ENCODE measurements at places on chromosomes 6 and 20. TPM values are rescaled to one million over a fixed set of nuclear protein-coding genes. Genes with fewer than 3 reads are reported as not detected.

Gene ACOT13
- 15.5 TPM for total RNA-seq

Gene ADGRB3
- total RNA-seq: not detected

Gene RIPPLY2
- not detected for total RNA-seq

Gene BPIFB4
- not detected for total RNA-seq

Gene SAMD3
- total RNA-seq: not detected

Gene LY6G6F
- total RNA-seq: not detected

Gene WFDC5
- not detected for total RNA-seq

Gene RAET1E
- 3.8 TPM for total RNA-seq

Gene FOXF2
- total RNA-seq: 21.7 TPM

Gene ZC2HC1B
- not detected for total RNA-seq

Gene TRIM40
- total RNA-seq: not detected

Gene FOXA2
- total RNA-seq: 17.8 TPM

Gene ULBP2
- 3.6 TPM for total RNA-seq

Gene PM20D2
- total RNA-seq: 13.6 TPM

Gene OR5V1
- not detected for total RNA-seq

Gene COX4I2
- total RNA-seq: not detected

Gene RALY
- total RNA-seq: 149 TPM

Gene MAFB
- 0.16 TPM for total RNA-seq

Gene C6orf52
- 2.1 TPM for total RNA-seq

Gene PDCD2
- total RNA-seq: 50.4 TPM

Gene LPA
- 0.07 TPM for total RNA-seq

Gene VGLL2
- not detected for total RNA-seq

Gene MYH7B
- total RNA-seq: 0.10 TPM

Gene DLK2
- 5.1 TPM for total RNA-seq

Gene SSTR4
- 0.12 TPM for total RNA-seq

Gene BMP7
- total RNA-seq: 0.38 TPM

Gene CRISP3
- not detected for total RNA-seq

Gene TMEM217
- 0.60 TPM for total RNA-seq

Gene TMX4
- total RNA-seq: 14.2 TPM

Gene KCNB1
- total RNA-seq: 4.3 TPM

Gene C6orf141
- 11.5 TPM for total RNA-seq

Gene TFAP2D
- total RNA-seq: not detected
